ENCODE measurements at places on chromosomes 6 and 20.

DNA sequence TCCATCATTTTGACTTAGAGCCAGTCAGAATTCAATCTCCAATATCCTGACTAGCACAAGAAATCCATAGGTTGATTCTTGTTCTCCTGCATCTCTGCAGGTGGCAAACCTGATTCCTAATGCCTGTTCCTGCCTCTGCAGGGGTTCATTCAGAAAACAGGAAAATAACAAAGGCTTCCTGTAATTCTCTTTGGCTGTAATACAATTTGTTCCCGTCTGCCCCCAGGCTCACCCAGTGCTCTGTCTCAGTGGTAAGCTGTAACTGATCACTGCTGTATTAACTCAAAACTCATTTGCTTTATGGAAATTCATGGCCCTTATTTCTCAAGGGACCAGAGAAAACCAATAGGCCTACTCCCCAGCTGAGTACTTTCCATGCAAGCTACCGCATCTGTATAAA is 88.6 kb downstream of the OPRM1 start:
- no peak for DNase-seq

GRCh38 chr20:10170261-10170660 is 48.4 kb upstream of the SNAP25 start:
- no peak for DNase-seq

GRCh38 chr6:157546321-157546720 is 165.3 kb downstream of the ZDHHC14 start:
- DNase-seq: no peak

DNA sequence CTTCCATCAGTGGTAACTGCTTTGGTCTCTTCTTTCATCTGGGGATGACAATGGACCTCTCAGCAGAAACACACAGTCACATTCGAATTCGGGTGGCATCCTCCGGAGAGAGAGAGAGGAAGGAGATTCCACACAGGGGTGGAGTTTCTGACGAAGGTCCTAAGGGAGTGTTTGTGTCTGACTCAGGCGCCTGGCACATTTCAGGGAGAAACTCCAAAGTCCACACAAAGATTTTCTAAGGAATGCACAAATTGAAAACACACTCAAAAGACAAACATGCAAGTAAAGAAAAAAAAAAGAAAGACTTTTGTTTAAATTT is 6.1 kb downstream of the EDN1 start:
- no peak for DNase-seq

DNA sequence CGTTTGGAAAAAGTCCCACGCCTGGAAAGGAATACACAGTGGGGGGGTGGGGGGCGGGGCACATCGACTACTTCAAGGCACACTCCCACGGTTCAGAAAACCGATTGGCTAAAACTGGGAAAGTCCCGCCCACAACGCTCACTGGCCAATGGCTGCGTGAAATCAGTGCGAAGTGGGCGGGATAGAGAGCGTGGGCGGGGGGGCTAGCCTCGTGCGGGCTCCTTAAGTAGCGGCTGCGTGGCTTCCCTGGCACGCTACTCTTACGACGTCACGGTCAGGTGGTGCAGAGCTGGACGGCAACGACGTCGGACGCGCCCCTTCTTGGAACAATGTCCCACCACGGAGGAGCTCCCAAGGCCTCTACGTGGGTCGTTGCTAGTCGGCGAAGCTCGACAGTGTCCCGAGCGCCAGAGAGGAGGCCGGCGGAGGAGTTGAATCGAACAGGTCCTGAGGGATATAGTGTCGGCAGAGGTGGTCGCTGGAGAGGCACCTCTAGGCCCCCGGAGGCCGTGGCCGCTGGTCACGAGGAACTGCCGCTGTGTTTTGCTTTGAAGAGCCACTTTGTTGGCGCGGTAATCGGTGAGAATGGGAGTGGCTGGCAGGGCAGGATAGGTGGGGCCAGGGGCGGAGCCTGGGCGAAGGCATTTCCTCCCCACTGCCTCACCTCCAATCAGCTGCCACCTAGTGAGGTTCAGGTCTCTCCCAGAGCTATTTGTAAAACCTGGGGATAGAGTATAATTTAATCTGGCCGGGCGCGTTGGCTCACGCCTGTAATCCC is at the start of gene DDX43:
Gene DDX43 (plus strand): TSS at position 252 of the 778 bp plus-strand sequence. CDS start 78 bp downstream, at position 330.
- DNase-seq: peak; percentile 62

- DNase-seq: no peak
These were observed 2.6 kb downstream of the BNIP5 start for GRCh38 chr6:36333931-36334725.

- DNase-seq: peak; percentile 50
These were observed 220.8 kb downstream of the TRDN start for GRCh38 chr6:123415844-123416468.

DNA sequence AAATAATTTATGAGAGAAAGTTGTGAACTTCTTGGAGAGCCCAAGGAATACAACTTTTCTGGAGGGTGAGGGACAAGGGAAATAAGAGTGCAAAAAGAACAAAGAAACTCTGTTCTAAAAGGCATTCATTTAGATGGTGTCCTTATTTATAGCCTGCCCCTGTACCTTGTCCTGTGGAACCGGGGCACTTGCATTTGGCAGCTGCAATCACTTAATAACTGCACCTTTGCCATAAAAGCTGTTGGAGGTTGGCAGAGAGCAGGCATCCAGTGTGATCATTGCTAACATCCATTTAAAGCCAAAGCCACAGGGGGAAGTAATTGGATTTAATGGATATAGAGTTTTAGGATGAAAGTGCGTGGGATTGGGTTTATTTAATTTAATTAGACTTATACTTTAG is 50.8 kb upstream of the SGK1 start:
- no peak for DNase-seq

DNA sequence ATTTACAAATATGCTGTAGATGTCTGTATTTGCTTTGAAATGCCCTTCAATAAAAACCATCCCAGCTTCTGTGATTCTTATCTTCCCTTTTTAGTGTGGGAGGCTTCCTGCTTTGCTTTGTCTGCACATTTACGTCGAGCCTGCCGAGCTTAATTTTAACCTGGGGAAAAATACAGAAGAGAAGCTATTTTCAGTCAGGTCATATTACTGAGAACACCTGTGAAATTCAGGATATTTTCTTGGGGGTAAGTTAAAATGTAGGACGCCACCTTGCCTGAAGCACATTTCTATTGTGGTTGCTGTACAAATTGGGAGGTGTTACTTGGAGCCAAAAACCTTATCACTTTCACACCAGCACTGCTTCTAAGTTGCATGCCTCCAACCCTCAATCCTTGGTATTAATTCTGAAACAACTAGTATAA is 43.6 kb upstream of the FUCA2 start:
- no peak for DNase-seq

- no peak for DNase-seq
These were observed 85.6 kb upstream of the BEND6 start for GRCh38 chr6:56869346-56869745.

- peak; percentile 49 for DNase-seq
These were observed 87.0 kb upstream of the RNF24 start for GRCh38 chr20:4102381-4102780.

DNA sequence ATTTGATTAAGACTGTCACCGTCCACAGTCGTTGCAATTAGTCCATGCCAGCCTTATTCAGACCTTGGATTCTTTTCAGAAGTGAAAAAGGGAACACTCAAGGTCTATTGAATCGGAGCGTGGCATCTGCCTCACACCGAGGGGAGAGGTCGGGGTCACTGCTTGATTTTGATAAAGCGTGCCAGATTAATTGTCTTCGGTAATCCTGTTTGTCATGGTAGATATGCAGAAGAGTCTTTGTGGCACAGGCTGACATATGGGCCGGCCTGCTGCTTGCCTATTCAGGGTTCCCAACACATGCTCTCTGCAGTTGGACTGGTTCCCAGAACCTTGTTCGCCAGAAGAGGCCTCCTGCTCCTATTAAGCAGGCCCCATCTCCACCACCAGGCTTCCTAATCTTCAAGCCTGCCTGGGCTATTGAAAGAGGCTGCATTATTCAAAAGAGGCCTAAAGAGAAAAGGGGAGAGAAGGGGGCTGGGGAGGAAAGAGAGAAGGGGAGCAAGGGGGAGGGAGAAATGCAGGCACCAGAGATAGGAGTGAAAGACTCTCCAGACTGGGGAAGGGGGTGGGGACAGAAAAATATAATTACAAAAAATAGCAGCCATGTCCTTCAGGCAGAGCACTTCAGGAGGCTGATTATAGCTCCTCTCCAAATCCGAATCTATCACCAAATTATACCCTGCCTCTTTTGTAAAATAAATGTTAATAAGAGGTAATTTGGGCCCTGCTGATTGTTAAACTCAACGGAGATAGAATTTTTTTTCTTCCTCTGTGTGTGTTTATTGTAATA is 611.3 kb downstream of the HDGFL1 start:
- DNase-seq: no peak

GRCh38 chr20:33724439-33725094 is 4.5 kb upstream of the PXMP4 start:
- DNase-seq: no peak

- no peak for DNase-seq
These were observed 28.2 kb downstream of the NCOA3 start for GRCh38 chr20:47529840-47530239.

DNA sequence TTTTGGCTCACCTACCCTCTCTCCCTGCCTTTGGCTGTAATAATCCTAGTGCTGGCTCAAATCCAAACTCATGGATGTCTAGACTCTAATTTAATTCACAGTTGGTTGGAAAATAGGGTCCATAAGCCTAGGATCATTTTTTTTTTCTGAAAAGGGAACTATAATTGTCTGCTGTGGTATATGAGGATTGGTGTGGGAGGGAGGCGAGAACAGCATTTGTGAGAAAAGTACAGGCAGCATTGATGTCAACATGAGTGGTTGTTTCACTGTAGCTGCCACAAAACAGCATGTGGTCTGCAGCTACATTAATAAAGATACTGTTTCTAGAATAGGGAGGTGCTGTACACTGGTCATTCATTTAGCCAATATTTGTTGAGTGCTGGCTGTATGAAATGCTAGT is 18.6 kb upstream of the POLR1H start:
- no peak for DNase-seq

- DNase-seq: peak; percentile 90
These were observed 85.2 kb downstream of the MBOAT1 start for GRCh38 chr6:20126789-20127653.

DNA sequence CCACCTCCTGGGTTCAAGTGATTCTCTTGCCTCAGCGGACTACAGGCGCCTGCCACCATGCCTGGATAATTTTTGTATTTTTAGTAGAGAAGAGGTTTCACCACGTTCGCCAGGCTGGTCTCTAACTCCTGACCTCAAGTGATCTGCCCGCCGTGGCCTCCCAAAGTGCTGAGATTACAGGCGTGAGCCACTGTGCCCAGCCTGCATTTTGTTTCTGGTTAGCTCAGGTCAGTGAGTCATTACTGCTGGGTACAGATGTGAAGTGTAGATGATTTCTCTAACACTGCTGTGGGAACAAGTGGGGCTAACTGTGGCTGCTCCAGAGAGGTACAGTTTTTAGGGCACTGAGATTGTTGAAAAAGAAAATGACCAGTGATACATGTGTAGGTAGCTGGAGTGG is 188.6 kb downstream of the PRL start:
- DNase-seq: no peak

- DNase-seq: peak; percentile 13
These were observed 28.3 kb downstream of the MAS1 start for GRCh38 chr6:159919011-159919511.

DNA sequence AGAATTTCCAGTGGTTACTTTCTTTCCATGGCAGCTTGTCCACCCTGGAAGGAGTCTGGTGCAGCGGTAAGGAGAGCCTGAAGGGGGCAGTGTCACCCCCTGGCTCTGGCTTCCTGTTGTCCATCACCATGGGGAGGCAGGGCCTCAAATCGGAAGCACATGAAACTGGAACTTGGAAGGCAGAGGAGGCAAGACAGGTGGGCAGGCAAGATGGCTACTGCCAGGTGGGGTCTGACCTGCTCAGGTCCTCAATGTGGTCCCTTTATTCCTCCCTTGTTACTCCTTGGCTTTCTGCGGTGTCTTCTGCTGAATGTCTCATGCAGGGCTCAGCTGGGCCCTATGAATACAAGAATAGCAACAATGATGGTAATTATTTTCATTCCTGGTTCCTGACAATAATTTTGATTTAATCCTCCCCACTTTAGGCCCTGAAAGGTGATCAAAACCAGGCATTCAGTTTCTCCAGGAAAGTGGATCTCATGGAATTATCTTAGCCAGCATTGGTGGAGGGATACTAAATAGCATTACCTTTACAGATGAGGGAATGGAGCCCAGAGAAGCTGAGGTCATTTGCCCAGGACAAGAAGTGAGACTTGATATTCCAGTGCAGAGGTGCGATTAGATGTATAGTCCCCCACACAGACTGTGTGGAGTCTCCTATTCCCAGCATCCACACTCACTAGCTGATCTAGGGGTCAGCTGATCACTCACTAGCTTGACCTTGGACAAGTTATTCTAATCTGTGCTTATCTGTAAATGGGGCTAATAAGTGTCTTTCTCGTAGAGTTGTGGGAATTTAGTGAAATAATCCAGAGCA is 17.6 kb upstream of the SNAI1 start:
- DNase-seq: no peak

DNA sequence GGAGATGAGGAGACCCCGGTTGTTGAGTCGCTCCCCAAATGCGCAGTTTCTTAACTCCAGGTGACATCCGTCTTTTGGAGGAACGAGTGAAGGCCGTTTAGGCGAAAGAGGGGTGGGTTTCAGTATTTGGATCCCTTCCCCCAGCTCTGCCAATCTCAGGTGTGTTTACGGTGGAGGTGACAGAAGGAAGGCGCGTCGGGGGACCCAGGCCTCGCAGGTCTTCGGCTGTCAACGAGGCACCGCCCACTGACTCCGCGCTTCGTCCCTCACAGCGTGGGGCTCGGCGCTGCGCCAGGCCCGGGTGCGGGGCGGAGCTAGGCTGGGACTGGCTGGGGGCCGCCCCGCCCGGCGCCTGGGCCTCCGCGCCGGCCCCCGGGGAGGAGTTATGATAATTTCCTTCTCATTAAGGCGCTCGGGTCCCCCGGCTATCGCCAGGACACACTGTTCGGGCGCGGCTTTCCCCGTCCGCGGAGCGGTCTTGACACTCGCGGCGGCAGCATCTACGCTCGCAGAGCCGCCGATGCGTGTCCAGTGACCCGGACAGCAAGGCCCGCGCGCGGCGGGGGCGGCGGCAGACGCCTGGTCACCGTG is at the start of gene TFAP2C:
Gene TFAP2C (plus strand): TSS at position 434 of the 591 bp plus-strand sequence. CDS start 239 bp downstream, outside the sequence.
- peak; percentile 67 for DNase-seq

- no peak for DNase-seq
These were observed 410.5 kb upstream of the RNF217 start for GRCh38 chr6:124551711-124552233.

GRCh38 chr6:129859524-129859923 is 1.6 kb downstream of the TMEM244 start:
- DNase-seq: no peak

DNA sequence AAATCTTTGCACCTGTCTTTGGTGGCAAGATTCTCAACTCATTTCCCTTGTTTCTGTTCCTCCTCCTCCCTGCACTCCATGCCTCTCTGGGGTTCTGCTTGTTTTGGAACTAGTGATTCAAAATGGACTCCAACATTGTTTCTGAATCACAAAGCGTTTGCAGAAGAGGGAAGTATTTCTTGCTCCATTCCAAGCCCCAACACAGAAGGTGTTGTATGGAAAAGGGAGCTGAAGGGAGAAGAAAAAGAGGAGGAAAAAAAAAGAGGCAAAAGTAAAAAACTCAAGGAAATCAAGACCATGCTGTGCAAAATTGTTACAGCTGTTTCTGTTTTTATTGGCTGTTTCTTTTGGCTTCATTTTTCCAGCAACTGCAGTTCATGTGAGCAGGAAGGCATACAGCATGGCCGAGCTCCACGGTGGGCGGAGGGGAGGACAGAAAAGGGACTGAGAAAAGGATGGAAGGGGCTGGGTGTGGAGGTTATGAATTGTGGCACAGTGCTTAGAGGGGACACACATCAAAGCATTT is 66.9 kb upstream of the PRL start:
- DNase-seq: no peak

GRCh38 chr6:116945809-116946208 is 68.8 kb downstream of the RFX6 start:
- no peak for DNase-seq

All from activated CD8-positive, alpha-beta memory T cell treated with anti-CD3 and anti-CD28 coated beads, Interleukin-2, amount 50 U/mL, for 48 hours (primary cell).